ENCODE measurements at places on chromosomes 1 and 21.

GRCh38 chr1:59413327-59413720 is 116.4 kb downstream of the FGGY start:
- DNase-seq, result no peak

GRCh38 chr1:12475530-12475934 is 142.5 kb downstream of the DHRS3 start:
- no peak for DNase-seq

- no peak for DNase-seq
These were observed at the start of gene KRTAP23-1 for GRCh38 chr21:30348506-30348905. KRTAP23-1 (minus strand) TSS chr21:30348606; CDS start chr21:30348606, 0 bp downstream.

DNA sequence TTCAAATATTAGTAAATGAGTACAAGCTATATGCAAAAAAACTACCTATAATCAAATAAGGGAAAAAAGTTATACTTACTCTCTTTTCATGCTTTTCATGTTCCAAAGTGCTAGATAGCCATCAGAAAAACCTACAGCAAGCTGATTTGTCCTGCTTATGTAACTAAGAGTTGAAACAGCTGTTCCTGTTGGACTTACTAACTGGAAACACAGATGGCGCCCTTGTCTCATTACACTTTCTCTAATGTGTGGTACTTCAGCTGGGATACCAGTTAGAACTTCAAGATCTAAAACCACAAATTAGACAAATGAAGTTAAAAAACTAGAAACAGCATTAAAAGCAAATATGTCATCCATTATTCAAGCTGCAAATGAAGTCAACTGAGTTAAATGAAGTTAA is 24.3 kb downstream of the AHCTF1 start:
- no peak for DNase-seq

DNA sequence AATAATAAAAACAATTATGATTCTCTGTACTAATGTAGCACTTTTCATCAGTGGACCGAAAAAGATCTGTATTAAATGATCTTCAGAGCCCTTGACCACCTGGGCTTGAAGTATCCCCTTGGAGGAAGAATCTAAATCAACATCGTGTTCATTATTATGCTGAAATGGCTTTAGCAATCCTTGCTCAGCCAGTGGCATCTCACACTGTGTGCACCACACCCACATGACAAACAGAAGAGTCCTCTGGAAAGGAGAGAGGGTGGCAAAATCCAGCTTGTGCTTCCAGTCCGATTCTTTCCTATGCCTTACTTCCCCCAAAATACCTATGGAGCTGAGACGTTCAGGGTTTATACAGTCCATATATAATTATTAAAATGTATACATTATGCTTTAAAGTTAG is 318.5 kb upstream of the RUNX1 start:
- DNase-seq, result no peak

DNA sequence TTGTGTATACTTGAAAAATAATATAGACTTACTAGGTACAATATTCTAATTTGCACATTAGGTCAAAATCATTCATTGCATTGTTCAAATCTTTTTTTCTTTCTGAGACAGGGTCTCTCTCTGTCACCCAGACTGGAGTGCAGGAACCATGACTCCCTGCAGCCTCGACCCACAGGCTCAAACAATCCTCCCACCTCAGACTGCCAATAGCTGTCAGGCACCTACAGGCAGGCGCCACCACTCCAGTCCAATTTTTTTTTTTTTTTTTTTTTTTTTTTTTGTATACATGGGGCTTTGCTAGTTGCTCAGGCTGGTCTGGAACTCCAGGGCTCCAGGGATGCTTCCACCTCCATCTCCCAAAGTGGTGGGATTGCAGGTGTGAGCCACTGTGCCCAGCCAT is 656.9 kb downstream of the KCNT2 start:
- DNase-seq, result no peak

DNA sequence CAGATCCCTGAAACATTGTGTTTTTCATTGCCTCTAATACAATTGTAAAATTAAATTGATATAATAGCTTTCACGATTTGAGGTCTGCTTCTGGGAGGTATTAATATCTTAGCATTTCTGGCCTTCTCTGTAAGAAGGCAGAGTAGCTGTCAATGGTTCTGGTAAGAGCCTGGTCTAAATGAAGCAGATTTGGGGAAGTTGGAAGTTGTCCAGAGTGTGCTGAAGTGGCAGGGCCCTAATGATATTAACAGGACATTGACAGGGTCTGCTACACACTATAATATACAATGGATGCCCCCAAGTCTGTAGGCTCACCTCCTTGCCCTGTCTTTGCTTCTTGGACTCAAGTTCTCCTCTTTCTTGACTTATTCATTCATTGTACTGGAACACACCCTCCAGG is 99.5 kb downstream of the C4BPA start:
- DNase-seq, result no peak

- no peak for DNase-seq
These were observed 22.7 kb upstream of the LAMC2 start for GRCh38 chr1:183163316-183163715.

GRCh38 chr1:233025567-233025966 is 75.2 kb downstream of the NTPCR start:
- no peak for DNase-seq

DNA sequence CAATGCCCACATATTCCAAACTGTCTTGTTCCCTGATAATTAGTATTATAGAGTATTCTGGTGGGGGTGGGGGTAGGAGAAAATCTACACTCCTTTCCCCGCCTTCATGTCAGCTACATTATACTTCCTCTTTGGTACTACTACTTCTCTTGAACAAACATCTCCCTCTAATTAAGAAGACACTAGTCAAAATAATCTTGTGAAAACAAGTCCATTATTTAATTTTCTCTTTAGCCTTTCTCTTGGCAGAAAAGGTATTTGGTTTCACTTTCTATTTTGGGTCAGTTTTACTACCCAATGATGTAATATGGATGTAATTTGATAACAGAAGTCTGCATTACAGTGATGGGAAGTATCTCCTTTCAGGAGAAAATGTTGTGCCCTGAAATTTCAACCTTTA is 22.5 kb downstream of the NTMT2 start:
- DNase-seq, result no peak

DNA sequence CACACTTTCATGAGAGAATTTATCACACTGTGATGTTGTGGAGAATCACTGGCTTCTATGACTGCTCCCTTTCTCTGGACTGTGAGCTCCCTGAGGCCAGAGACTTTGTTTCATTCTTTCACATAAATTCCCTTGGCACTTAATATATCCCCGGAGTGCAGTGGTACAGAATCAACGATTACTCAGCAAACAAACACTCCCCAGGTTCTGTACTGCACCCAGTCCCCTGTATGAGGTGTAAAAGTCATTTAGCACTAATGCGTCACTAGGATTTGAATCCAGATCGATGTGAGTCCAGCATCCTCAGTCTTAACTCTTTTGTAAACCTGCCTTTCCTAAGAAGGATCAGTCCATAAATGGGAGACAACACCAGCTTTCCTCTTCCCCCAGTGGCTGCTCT is 6.8 kb upstream of the UTP25 start:
- DNase-seq, result no peak

- DNase-seq, result no peak
These were observed 630.3 kb downstream of the AMY1C start for GRCh38 chr1:104380003-104380402.

GRCh38 chr1:7196036-7196911 is 411.0 kb downstream of the CAMTA1 start:
- DNase-seq, result no peak

DNA sequence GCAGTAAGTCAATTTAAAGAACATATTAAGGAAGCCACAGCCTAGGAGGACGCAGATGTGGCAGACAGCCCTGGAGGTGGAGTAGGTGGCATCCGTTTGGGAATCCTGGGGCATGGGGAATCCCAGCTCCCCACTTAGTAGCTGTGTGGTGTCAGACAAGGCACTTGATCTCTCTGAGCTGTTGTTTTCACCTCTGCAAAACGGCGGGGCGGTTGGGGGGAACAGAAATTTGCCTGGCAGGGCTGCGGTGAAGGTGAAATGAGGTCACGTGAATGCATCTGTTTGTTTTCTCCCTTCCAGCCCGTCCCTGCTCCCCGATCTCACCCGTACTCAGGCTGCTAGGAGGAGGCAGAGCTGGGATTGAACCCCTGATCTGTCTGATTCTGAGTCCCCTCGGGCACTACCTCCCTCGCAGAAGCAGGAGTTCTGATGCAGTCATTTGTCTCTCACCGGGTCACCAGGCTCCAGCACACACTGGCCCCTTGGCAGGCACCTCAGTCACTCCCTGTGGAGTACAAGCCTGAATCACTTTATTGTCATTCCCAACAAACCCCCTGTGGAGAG is 2.2 kb upstream of the LAPTM5 start:
- DNase-seq, result no peak

GRCh38 chr1:49363628-49364027 is 586.9 kb upstream of the BEND5 start:
- DNase-seq, result no peak

- DNase-seq, result no peak
These were observed 258.7 kb downstream of the DISC1 start for GRCh38 chr1:231885209-231885854.

DNA sequence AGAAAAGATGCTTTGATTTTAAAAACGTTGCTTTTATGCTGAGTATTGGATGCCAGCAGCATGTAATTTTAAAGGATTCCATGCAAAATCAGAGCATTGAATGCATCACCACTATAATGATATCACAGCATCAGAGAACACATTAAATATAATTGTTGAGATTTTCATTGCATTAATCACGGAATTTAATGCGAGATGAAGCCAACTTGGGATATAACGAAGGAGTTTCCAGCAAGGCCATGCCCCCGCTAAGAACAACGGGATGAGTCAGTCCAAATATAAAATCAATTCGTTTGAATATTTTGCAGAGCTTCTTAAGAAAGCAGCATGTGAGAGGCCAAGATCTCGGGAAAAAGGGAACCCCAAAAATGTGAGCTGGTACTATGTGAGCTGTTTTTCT is 423.4 kb upstream of the CHRM3 start:
- no peak for DNase-seq

DNA sequence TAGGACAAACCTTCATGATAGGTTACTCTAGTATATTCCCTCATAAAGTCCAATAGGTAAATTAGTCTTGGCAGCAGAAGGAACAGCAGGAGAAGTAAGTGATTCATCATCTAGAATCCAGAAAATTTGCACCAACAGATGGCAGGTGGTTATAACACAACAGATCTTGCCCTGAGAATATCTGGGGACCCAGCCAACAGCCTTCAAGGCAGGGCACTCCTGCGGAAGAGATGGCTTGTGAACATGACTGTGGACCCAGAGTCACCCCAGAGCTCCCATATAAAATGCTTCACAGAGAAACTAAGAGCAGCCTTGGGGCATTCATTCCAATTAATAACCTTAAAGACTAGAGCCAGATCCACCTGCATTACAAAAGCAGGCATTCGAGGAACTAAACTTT is 7.9 kb upstream of the PLA2G2C start:
- no peak for DNase-seq

DNA sequence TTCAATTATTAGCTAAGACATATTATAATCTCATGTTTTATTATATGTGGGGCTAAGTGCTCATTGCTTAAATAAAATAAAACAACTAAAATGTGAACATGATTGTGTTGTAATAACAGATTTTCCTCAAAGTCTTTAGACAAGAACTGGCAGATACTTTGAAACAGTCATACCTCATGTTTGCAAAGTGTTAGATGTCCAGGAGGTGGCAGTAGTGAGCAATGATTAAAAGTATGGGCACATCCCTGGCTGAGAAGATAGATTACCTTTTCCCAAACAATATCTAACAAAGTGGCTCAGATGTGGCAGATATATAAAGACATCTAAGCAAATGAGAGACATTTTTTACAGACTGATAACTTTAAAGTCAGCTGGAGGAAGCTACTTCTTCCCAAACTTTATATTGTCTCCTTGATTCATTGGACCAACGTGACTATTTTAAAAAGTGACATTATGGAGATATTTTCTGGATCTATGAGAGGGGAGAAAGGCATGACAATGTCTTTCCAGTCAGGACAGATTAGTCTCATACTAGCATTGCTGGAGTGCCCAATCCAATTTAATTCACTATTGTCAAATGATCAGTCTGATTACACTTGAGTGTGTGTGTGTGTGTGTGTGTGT is 269.8 kb downstream of the S1PR1 start:
- peak; percentile 20 for DNase-seq

DNA sequence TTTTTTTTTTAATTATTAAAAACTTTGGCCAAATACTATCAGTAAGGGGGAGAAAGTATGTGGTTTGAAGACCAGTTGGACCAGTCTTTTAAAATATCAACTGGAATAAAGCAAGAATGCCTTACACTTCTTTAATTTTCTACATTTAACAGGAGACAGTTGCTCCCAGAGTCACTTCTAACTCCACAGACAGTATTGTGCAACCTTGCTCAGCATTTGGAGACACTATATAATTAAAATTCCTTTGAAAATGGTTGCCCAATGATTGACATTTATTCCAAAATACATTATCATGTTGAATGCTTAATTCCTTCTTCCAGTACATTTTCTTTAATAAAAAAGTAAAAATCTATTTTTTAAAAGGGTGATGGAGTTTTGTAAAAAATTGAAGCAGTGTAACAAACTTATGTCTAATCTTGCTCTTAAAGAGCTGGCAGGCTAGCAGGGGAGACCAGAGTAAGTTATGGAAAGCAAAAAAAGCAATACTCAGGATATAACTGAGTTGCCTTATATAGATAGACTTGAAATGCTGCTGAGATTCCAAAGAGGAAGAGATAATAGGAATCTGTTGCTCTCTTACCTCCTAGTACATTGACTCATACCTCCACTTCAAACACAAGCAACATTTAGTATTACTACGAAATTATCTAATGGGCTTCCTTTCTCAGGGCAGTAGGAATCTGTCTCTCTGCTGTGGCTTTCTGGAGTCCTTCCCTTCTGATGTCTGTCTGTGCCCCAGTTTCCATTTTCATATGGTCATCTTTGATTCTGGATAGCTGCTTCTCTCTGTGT is 69.7 kb upstream of the RGL1 start:
- DNase-seq, result no peak

DNA sequence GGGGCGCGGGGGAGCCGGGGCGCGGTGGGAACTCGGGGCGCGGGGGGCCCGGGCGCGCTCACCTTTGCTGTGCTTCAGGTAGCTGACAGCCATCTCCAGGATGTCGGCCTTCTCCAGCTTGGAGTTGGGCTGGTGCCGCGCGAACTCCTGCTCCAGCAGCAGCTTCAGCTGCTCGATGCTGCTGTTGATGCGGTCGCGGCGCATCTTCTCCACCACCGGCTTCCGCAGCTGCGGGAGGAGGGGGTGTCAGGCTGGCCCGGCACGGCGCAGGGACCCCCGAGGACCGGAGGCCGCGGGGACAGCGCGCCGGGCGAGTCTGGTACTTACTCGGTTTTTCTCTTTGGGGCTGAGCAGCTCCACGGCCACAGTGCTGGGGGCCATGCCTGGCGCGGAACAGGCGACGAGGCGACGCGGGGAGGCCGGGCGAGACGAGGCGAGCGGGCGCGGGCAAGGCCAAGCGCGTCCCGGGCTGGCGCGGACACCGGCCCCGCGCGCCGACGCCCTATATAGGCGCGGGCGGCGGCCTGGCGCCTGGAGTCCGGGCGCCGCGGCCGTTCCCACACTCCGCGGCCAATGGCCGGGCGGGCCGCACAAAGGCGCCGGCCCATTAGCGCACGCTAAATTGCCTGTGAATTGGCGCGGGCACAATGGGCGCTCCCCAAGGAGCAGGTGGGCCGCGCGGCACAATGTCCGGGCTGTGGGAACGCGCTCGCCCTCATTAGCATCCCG is at the start of gene HES5:
Gene HES5 (minus strand): TSS at position 480 of the 729 bp plus-strand sequence. CDS start 99 bp downstream, at position 381.
- no peak for DNase-seq

GRCh38 chr1:84621553-84621952 is 47.3 kb upstream of the CTBS start:
- no peak for DNase-seq

- no peak for DNase-seq
These were observed 12.0 kb downstream of the RAB7B start for GRCh38 chr1:205991237-205991636.

GRCh38 chr21:33377221-33377920 is 25.8 kb upstream of the IFNGR2 start:
- no peak for DNase-seq

- DNase-seq, result no peak
These were observed 181.9 kb downstream of the C1orf94 start for GRCh38 chr1:34358636-34359035.

Measured in stimulated activated CD4-positive, alpha-beta T cell treated with anti-CD3 and anti-CD28 coated beads, Interleukin-2, amount 100 ng/mL, for 4 hours (primary cell).